Osteocyte (in vitro differentiated cells): ENCODE measurements at places on chromosomes 2 and 18. TPM values are rescaled to one million over a fixed set of nuclear protein-coding genes. Genes with fewer than 3 reads are reported as not detected.

CHST9 gene
- 0.18 and 0.32 TPM in 2 replicates for total RNA-seq

RAX gene
- not detected in 2 replicates for total RNA-seq

UGT1A7 gene
- not detected in 2 replicates for total RNA-seq

SP5 gene
- total RNA-seq, result not detected in 2 replicates

INO80B gene
- total RNA-seq, result 34.9 and 41.9 TPM in 2 replicates

CABLES1 gene
- total RNA-seq, result 50.9 and 51.2 TPM in 2 replicates

PRKAG3 gene
- not detected in 2 replicates for total RNA-seq

CXCR1 gene
- total RNA-seq, result not detected in 2 replicates

ERICH2 gene
- not detected in 2 replicates for total RNA-seq

SDC1 gene
- 11.1 and 11.6 TPM in 2 replicates for total RNA-seq

AFF3 gene
- total RNA-seq, result 239 and 248 TPM in 2 replicates

SPP2 gene
- total RNA-seq, result not detected in 2 replicates

DSC1 gene
- total RNA-seq, result not detected in 2 replicates

MRPL33 gene
- total RNA-seq, result 43.5 and 51.6 TPM in 2 replicates

CD226 gene
- total RNA-seq, result 0.46 and 0.81 TPM in 2 replicates

OTX1 gene
- not detected in 2 replicates for total RNA-seq

GCC2 gene
- 33.9 and 34.3 TPM in 2 replicates for total RNA-seq

SLC8A1 gene
- 17.3 and 18.0 TPM in 2 replicates for total RNA-seq

IL1RL1 gene
- total RNA-seq, result not detected in 2 replicates

DCC gene
- total RNA-seq, result 0.24 and 0.39 TPM in 2 replicates
